Pons (tissue), 1 donor: ENCODE measurements at places on chromosomes 2 and 18.

- DNase-seq: no peak
Observed at GRCh38 chr2:9201185-9201891, 5.3 kb upstream of the ASAP2 start.

DNA sequence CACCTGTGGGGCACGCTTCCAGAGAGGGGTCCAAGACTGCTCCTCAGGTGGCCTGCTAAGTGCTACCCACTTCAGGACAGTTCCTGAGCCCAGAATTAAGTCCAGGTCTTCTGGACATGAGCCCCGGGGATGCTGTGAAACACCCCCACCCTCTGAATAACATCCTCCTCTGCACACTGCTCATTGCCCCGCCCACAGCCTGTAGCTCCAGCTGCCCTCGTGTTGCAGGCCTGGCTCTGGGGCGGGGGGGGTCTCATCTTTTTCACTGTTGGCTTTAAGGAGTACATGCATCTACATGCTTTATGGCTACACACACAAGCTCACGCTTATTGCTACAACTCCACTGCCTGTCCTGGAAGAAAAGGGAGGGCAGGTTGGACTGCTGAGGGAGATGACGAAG, 92.8 kb downstream of the PTGR3 start:
- no peak for DNase-seq

DNA sequence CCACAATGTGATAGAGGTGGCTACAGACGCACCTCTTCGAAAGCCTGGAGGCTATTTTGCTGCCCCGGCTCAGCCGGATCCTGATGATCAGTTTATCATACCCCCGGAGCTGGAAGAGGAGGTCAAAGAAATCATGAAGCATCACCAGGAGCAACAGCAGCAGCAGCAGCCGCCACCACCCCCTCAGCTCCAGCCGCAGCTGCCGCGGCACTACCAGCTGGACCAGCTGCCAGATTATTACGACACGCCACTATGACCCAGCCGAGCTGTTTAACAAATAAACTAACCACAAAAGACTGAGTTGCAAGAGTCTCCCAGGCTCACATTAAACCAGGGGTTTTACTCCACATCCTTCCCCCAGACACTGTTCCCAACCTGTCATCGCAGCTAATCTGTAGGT, 263.8 kb downstream of the PHLPP1 start:
- DNase-seq: peak; percentile 86

DNA sequence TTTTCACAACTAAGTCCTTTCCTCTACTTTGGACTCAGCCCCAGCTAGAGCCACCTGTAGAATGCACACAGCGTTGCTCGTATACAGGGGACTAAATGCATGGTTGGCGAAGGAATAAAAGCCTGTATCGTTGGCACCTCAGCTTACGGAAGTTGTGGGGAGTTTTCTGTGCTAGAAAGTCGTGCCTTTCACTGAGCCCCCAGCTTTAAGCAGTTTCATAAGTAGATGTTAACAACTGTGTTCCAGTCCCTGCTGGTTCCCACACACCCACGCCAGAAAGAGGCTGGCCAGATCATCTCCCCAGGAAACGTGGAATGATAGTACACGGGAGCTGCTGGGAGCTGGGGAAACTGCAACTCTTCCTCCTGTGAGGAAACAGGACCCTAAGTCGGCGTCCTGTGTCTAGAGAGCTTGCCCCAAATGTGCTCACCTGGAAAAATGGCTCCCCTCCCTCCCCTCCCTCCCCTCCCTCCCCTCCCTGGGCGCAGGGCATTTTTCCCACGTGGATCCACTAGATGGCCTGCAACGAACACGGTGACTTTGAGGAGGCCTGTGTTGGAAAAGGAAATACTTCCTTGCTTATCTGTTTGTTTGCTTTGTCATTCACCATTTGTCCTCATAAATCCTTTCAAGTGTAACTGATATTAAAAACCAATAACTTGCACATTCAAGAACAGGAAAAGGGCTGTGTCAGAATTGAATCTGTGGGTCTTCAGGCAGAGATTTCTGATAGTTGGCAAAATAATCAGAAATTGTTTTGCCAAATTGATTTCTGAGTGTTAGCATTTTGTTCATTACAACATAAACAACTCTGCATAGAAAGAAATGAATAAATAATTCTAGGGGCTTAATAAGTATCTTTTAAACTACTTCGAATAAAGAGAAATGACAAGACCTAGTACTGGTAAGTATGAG, 43.9 kb upstream of the RFX8 start:
- DNase-seq: peak; percentile 90

- no peak for DNase-seq
Observed at GRCh38 chr18:58536202-58536516, 92.7 kb downstream of the ALPK2 start.

DNA sequence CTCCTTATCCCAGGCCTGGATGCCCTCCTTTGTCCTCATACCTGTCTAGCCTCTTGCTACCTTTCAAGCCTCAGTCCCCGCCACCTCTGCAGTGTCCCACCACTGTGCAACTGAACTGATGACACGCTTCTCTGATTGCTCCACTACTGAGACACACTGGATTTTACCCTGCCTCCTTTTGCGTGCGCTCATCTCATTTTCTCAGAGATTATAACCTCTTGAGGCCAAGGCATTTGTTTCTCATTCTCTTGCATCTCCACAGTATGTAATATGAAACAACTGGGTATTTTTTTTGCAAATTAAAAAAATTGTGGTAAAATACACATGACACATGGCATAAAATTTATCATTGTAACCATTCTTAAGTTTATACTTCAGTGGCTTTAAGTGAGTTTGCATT, 95.4 kb downstream of the PRKCE start:
- no peak for DNase-seq
